Neural cell (in vitro differentiated cells): ENCODE measurements at places on chromosomes 1 and 21. TPM values are rescaled to one million over a fixed set of nuclear protein-coding genes. Genes with fewer than 3 reads are reported as not detected.

The PRCC gene
- polyA plus RNA-seq = 17.5 and 23.3 TPM in 2 replicates

The GPR153 gene
- polyA plus RNA-seq = 26.9 and 34.6 TPM in 2 replicates

The C1QA gene
- polyA plus RNA-seq = not detected in 2 replicates

The TSTD1 gene
- 59.6 and 63.5 TPM in 2 replicates for polyA plus RNA-seq

The GORAB gene
- 17.8 and 18.9 TPM in 2 replicates for polyA plus RNA-seq

The ISG15 gene
- polyA plus RNA-seq = 3.0 and 8.0 TPM in 2 replicates

The CD1E gene
- not detected in 2 replicates for polyA plus RNA-seq

The NCF2 gene
- not detected in 2 replicates for polyA plus RNA-seq

The CD52 gene
- not detected in 2 replicates for polyA plus RNA-seq

The PARS2 gene
- polyA plus RNA-seq = 1.9 and 2.5 TPM in 2 replicates

The CORT gene
- 0.46 and 0.81 TPM in 2 replicates for polyA plus RNA-seq

The KRTAP22-2 gene
- polyA plus RNA-seq = not detected in 2 replicates

The KLHL17 gene
- polyA plus RNA-seq = 52.3 and 64.2 TPM in 2 replicates
